ENCODE measurements at places on chromosomes 12 and 14.

GRCh38 chr14:24417832-24418491 lies 11.5 kb downstream of the CBLN3 start:
- no peak for DNase-seq

DNA sequence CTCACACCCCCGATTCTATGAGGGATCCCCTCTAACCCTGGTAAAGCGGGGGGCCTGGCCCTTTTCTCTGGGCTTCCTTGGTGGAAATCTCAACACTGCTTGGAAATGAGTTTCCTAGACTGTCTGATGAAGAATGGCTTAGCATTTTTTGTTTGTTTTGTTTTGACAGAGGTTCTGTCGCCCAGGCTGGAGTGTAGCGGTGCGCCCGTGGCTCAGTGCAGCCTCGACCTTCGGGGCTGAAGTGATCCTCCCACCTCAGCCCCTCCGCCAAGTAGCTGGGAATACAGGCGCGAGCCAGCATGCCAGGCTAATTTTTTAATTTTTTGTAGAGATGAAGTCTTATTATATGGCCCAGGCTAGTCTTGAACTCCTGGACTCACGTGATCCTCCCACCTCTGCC lies 30.3 kb downstream of the TC2N start:
- no peak for DNase-seq

- no peak for DNase-seq
These were observed 50.8 kb upstream of the PDE3A start for GRCh38 chr12:20317554-20317953.

DNA sequence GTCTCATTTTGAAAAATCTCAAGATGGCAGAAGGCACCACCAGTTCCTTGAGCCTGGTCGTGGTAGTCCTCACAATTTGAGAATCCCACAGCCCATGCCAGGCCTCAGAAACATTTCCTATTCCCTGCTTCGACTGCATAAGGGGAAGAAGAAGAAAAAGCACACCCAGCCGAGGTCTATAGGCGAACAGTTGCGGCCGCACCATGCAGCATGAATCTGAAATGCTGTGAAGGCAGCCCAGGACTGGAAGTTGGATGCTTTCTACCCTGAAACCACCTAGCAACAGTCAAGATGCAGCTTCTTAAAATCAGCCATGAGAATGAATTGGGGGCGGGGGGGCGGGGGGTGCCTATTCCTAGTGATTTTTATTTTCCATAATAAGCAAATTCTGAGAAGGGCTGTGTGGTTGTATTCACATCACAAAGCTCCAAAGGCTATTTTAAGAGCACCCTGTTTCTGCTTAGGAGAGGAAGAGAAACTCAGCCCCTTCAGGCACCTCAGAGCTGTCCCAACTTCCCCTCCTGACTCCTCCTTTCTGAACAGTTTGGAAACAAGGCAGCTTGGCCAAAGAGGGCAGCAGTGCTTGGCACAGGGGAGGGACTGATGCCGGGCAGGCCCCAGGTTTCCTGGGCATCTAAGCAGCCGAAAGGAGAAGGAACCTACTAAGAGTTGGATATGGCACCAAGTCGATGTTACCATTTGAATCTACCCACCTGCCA lies 172.5 kb upstream of the FOXN3 start:
- DNase-seq: no peak

- no peak for DNase-seq
These were observed 67.9 kb upstream of the ESRRB start for GRCh38 chr14:76307786-76308780.

DNA sequence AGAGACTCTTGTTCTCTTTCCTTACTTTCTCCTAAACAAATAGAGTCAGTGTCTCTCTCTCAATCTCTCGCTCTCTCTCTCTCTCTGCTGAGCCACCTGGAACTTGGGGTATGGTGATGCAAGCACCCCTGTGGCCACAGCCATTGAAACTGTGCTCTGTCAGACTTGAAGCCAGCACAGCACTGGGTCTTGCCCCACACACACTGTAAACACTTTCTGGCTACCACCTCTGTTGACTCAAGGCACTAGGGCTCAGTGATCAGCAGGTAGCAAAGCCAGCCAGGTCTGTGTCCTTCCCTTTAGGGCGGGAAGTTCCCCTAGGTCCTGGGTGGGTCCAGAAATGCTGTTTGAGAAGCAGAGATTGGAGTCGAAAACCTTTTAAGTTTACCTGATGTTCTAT lies 125.9 kb upstream of the GARIN6 start:
- no peak for DNase-seq

DNA sequence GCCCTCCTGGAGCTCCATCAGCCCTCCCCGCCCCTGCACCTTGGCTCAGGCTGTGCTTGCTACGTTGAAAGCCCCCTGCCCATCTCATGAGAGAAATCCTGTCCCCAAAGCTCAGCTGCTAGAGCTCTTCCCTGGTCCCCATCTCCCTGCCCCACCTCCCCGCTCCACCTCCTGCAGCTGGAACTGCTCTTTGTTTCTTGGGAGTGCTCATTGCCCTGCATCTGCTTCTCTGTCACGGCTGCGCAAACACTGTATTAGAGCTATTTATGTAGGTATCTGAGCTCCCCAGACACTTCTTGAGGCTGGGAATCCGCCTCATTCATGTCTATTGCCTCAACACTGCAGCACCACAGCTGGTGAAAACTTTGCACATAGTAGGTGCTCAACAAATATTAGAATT lies 32.8 kb upstream of the PRIMA1 start:
- no peak for DNase-seq

DNA sequence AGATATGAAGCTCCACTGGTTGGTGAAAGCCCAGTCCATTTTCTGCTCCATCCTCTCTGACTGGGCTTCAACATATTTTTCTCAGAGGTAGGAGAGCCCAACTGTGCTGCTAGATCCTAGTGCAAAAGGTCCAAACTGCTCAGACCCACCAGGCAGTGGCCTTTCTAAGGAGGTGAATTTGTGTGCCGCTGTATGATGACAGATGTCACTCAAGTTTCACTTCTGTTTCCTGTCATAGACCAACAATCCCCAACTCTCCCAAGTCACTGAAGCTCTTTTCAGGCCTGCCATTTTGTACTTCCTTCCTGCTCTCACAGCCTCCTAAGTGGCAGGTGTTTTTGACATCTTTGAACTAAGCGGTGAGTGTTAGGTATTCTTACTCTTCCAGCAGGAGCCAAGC lies 16.4 kb upstream of the RNASE4 start:
- DNase-seq: no peak

DNA sequence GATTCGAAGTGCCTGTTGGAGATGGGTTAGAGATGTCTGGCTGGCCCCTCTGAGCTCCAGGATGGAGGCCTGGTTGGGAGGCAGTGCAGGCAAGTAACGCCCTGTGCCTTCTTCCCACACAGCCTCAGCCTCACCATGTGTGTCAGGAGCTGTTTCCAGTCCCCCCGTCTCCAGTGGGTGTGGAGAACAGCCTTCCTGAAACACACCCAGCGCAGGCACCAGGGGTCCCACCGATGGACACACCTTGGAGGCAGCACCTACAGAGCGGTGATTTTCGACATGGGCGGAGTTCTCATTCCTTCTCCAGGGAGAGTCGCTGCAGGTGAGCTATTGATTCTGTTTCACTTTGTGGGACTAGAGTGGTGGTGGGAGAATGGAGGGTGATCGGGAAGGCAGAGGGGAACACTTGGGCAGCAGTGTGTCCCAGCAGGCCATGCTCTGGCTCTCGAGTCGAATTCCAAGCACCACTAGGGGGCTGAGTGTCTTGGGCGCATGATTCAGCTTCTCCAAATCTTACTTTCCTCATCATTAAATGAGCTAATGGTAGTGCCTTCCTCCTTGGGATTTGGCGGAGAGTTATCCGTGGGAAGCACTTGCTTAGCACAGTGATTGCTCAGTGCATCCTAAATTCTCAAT lies 6.8 kb downstream of the ACAD10 start:
- no peak for DNase-seq

DNA sequence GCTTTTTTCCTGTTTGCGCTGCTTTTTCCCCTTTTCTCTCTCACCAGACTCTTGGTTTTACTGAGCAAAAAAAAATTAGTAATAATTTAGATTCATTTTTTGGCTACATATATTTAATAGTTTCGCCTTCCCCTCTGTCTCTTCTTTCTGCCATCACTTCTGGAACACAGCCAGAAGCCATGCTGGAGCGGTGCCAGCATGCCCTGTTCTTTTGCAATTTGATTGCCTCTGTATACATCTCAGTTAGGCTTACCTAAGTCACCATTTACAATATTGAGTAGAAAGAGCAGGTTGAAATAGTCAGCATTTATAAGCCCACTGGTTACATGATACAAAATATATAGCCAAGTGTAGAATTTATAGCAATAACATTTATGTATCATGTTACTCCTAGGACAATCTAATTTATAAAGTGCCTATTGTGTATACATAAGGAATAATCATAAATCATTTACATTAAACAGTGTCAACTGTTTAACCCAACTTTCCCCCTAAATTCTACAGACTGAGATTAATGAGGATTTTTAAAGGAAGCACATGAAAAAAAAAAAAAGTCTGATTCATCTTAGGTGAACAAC lies 413.8 kb upstream of the SOX5 start:
- no peak for DNase-seq

GRCh38 chr14:90846511-90846910 lies 30.3 kb upstream of the TTC7B start:
- no peak for DNase-seq

DNA sequence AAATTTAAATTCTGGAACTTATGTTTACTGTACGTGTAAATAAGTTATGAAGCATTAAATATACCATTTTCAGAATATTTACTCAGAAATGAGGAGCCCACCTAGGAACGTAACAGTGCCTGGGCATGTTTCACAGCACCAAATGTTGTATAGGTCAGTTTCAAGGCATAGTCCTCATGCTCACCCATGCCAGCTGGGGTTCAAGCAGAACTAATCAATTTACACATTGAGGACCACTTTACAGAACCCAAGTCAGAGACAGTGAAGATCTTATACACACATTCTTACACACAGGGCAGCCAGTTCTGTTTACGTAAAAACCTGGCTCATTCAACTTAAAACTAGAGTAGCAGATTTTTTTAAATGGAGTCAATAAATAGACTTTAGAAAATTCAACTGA lies 2.0 kb downstream of the KICS2 start:
- no peak for DNase-seq

DNA sequence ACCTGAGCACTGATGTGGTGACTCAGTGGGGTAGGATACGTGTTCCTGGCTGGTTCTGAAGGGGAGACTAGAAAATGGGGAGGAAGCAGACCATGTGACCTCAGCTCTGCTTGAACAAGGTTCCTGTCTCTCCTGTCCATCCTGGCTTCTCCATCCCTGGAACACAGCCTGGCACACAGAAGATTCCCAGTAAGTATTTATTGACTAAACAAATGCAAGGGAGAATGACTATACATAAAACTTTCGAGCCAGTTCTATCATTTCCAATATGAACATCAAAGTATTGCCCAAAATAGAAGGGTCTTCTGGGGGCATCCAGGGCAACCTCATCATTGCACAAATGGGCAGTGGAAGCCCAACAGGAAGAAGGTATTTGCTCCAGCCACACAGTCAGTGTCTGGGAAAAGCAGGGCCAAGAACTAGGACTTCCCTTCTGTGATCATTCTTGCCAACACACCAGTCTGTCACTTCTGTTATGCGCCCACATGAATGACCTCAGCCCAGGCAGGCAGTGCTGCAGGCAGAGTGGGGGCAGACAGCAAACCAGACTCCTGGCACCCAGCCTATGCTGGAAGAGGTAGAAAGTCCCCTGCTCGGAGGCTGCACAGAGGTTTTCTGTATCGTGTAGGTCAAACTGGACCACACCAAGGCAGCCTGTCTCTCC lies 5.6 kb upstream of the SERPINA9 start:
- no peak for DNase-seq

DNA sequence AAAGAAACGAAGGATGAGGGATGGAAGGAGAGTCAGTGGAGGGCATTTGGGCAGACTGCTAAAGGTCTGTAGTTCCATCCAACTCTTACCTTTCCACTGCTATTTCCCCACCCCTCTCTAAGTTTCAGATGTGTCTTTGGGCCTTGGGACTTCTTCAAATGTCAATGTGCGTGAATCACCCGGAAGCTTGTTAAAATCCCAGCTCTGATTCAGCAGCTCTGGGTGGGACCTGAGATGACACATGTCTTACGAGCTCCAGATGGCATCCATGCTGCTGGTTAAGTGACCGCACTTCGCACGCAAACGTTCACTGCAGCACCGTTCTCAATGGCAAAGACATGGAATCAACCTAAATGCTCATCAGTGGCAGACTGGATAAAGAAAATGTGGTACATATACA lies 309.9 kb downstream of the VRK1 start:
- DNase-seq: no peak

DNA sequence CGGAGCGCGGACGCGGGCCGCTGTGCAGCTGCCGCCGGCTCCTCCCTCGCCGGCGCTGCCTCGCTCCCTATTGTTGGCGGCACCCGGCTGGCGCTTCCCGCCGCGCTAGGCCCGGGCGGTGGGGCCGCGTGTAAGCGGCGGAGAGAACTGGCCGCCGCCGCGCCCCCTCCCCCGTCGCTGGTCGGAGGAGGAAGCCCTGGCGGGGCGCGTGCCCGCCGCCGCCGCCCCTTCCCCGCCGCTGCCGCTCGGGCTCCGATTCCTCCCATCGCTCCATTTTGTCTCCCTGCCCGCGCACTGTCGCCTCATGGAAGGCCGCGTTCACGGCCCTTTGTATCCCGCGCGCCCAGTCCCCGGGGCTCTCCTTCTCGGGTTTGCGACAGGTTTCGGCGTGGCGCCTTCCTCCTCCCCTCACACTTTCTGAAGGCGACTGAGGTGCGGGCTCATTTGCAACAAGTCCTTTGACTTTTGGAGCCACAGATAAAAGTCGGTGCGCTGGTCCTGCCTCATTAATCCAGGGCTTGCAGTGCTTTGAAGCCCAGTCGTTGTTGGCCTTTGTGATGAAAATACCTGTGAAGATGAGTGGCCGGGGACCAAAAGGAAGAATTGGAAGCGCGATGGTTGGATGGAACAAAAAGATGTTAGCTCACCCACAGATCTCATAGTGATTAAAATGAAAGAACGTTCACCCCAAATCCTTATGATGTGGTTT lies 707 bp downstream of the CPSF6 start:
- DNase-seq: peak; percentile 25

DNA sequence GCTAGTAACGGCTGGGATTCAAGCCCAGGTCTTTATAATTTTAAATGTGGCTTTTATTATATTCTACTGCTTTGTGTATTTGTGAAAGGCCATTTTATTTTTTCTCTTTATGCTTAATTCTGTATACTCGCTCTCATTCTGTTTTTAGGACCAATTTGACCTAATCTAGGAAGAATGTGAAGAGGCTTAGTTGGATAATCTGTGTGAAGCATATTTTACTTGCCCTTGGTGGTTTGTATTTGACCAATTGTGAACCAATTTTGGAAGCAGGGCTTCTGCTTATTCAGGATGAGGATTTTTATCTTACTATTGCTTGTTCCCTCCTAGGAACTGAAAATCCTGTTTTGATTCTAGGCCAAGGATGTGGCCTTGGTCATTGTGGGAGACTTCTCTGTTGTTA lies 113.1 kb downstream of the TTC6 start:
- DNase-seq: no peak

Data from omental fat pad (tissue), 4 donors.